ENCODE measurements at places on chromosomes 7 and 10.

DNA sequence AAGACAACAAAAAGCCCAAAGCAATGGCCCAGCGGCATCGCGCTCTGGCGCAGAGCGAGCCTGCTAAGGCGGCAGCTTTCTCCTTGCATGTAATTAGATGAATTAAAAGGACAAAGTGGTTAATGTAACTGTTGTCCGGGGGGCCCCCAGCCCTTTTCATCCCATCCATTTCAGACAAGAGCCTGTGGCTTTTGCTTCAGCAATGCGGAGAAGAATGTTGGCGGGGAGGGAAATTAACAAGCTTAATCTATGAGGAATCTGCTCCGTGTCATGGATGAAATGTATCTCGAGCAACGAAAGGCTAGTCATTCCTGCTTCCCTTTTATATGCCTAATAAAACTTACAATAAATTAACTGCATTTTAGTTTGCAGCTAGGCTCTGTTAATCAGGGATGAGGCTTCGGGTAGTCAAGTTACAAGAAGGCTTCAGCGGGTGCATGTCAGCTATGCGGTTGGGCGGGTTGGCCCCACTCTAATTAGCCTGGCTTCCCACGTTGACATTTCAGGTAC lies 203.3 kb downstream of the BUB3 start:
- no peak for DNase-seq

- DNase-seq = no peak
Observed at GRCh38 chr10:55837273-55837672, 523.8 kb downstream of the ZWINT start.

DNA sequence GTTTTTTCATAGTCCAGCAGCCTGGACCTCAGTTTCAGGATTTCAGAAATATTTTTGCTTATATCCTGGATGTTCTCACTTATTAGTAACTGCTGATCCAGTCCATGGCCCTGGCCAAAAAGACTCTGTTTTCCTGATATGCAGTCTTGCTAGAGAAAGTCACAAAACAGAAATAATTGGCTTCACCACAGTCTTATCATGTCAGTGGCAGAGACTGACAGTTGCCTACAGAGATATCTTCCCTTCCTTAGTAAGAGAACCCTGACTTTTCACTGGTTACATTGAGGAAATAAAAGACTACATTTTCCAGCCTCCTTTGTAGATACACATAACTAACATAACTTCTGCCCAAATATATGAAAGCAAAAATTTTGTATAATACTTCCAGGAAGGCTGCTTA lies 56.6 kb downstream of the AHR start:
- no peak for DNase-seq

DNA sequence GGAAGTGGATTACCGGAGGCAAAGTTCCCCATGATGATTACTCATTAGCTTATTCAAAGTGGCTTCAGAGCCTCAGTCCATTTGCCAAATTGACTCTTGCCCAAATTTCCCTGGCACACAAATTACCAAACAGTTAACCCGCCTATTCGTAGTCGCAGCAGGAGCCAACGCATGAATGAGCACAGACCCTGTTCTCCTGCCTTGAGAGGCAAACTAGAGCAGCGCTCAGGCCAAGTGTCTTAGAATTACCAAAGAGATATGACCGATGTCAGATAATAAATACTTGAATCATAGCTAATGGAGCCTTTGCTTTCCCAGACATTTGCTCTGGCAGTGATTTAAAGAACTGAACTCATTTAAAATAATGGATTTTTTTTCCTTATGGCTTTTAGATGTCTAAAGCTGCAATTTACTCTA lies 64.9 kb downstream of the CTTNBP2 start:
- DNase-seq = no peak

GRCh38 chr7:107427462-107427861 lies 42.4 kb upstream of the GPR22 start:
- no peak for DNase-seq

DNA sequence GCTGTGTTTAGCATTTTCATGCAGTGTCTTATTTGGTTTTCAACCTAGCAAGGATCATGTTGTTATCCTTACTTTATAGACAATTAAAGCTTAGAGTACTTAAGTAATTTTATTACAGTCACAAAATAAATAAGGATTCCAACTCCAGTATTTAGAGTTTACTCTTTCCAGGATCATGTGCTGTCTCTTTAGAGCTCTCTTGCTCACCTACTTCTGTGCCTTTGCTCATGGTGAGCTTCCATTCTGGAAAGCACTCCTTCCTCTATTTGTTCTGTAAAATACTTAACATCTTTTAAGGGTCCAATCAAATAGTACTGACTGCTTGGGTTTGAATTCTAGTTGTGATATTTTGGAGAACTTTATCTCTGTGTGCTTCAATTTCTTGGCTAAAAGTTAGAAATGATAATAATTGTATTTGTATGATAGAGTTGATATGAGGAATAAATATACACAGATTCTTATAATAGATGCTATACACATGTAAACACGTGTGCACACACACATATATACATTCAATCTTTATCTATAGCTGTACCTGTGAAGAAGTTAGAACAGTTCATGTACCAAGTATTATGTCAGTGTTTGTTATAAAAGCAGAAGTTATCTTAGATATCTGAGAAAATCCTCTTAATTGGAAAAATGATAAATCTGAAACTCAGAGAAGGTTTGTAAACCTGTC lies 18.2 kb upstream of the CALCR start:
- DNase-seq = no peak

- no peak for DNase-seq
Observed at GRCh38 chr10:70930263-70931000, 42.1 kb upstream of the PCBD1 start.

DNA sequence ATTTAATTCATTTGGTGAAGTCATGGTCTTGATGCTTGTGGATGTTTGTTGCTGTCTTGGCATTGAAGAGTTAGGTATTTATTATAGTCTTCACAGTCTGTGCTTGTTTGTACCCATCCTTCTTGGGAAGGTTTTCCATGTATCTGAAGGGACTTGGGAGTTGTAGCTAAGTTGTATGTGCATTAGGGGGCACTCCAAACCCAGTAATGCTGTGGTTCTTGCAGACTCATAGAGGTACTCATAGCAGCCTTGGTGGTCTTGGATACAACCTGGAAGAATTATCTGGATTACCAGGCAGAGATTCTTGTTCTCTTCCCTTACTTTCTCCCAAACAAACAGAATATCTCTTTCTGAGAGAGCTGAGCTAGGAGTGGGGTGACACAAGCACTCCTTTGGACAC lies 93.2 kb downstream of the ADCYAP1R1 start:
- DNase-seq = no peak

- no peak for DNase-seq
Observed at GRCh38 chr10:106577266-106577665, 587.2 kb downstream of the SORCS1 start.

DNA sequence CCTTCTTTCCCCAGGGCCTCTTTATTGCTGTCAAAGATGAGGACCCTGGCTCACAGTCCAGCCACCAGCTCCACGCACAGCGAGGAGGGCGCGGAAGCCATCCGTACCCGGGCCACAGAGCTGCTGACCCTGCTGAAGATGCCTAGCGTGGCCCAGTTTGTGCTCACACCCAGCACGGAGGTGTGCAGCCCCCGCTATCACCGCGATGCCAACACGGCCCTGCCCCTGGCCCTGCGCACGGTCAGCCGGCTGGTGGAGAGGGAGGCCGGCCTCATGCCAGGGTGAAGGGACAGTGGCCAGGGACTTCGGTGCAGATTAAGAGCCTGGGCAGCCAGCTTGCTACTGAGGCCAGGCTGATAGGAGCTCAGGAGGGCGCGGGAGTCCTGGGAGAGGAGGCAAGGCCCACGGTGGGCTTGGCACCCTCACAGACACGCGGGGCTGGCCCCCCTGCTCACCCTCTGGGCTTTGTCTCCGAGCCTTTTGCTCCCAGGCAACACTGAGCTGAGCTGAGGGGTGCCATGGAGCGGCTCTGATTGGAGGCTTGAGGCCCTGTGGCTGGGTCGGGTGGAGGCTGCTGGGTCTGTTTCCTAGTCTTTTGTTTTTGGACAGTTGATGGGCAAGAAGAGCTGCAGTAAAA lies 15.8 kb downstream of the AP5Z1 start:
- DNase-seq = no peak

DNA sequence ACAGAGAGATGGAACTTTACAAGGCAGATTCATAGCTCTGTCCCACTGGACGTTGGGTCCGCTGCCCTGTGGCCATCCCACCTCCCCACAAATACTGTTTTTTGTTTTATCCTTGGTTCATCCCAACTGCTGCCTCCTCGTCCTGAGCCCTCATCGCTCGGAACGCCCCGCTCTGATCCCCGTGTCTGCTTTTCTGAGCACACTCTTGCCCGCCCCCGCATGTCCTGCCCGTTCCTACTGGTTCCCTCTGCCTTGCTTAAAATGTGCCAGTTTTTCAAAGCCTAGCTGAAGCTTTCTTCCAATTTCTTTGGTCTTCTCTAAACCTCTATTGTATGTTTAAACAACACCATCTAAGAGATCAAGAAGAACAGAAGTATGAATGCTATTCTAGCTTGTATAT lies 19.4 kb downstream of the RNF32 start:
- no peak for DNase-seq
